ENCODE measurements at places on chromosomes 7 and 10. TPM values are rescaled to one million over a fixed set of nuclear protein-coding genes. Genes with fewer than 3 reads are reported as not detected.

DNA sequence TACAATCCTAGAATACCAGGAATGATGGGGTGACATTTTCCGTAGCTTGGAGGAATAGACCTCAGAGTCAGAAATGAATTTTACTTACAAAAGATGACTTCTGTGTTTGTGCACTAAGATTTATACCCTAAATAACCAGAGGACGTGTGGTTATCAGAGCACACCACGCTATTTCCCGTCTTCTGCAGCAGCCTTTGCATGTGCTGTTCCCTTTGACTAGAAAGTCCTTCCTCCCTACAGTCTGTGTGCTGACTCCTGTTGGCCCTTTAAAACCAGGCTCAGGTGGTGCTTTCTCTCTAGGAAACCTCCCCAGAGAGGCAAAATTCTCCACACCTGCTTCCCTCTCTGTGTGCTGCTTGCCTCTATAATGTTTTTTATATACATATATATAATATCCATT lies 73.3 kb upstream of the SMNDC1 start:
- H3K4me1 ChIP-seq = no peaks in the 10 kb centered on the region
- H3K4me3 ChIP-seq = no peak overlapping the region
- H3K36me3 ChIP-seq = no peaks in the 10 kb centered on the region
- no peaks in the 10 kb centered on the region for H3K27me3 ChIP-seq

Gene KAZALD1
- total RNA-seq = 0.84 TPM

Gene INA
- total RNA-seq = 17.4 TPM

Gene CNPY1
- not detected for total RNA-seq

Gene CYP2C9
- not detected for total RNA-seq

Gene BEND7
- 5.9 TPM for total RNA-seq

Gene LHFPL3
- total RNA-seq = 0.69 TPM

Gene KCP
- 1.8 TPM for total RNA-seq

GRCh38 chr7:362402-363096 lies 72.6 kb downstream of the FOXL3 start:
- no peaks in the 10 kb centered on the region for H3K4me1 ChIP-seq
- no peak overlapping the region for H3K4me3 ChIP-seq
- no peaks in the 10 kb centered on the region for H3K27me3 ChIP-seq
- H3K36me3 ChIP-seq = no peaks in the 10 kb centered on the region

GRCh38 chr10:14562218-14563075 lies 212.2 kb downstream of the FAM107B start:
- no peak overlapping the region for H3K27ac ChIP-seq
- H3K4me1 ChIP-seq = no peaks in the 10 kb centered on the region
- no peak overlapping the region for H3K4me3 ChIP-seq
- no peaks in the 10 kb centered on the region for H3K27me3 ChIP-seq

Gene CABCOCO1
- total RNA-seq = not detected

GRCh38 chr10:75266945-75267344 lies 31.2 kb upstream of the COMTD1 start:
- H3K27me3 ChIP-seq = no peaks in the 10 kb centered on the region
- H3K4me1 ChIP-seq = peaks cover 2% of the 10 kb centered on the region
- DNase-seq = no peak
- no peak overlapping the region for H3K4me3 ChIP-seq
- no peak overlapping the region for H3K27ac ChIP-seq
- H3K36me3 ChIP-seq = no peaks in the 10 kb centered on the region

DNA sequence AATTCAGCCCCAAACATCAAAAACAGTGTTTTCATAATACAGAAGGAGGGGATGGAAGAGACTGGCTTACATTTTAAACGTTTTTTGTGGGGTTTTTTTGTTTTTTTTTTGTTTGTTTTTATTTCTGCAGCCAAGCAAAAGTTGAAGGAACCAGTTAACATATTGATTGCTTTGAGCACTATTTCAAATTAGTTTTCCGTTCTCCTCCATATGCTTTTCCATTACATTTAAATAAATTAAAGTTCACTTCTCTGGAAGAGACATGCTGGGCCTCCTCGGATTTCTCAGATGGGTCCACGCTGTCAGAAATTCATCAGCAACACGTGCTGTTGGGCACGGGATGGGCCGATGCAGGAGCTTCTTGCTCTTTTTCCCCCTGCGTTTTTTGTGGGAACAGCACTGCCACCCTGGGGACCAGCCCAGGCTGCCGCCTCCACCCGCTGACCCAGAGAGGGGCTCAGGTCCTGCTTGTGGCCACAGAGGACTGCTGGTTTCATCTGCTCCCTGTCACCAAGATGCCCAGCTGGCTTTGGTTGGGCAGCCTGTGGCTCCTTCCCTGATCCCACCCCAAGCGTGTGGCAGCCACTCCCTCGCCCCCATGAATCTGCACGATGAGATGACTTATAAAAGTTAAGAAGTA lies 67.7 kb upstream of the CHST15 start:
- H3K27me3 ChIP-seq = no peaks in the 10 kb centered on the region
- no peak overlapping the region for H3K27ac ChIP-seq
- no peak overlapping the region for H3K4me3 ChIP-seq
- peaks cover 12% of the 10 kb centered on the region for H3K4me1 ChIP-seq
- H3K36me3 ChIP-seq = no peaks in the 10 kb centered on the region

DNA sequence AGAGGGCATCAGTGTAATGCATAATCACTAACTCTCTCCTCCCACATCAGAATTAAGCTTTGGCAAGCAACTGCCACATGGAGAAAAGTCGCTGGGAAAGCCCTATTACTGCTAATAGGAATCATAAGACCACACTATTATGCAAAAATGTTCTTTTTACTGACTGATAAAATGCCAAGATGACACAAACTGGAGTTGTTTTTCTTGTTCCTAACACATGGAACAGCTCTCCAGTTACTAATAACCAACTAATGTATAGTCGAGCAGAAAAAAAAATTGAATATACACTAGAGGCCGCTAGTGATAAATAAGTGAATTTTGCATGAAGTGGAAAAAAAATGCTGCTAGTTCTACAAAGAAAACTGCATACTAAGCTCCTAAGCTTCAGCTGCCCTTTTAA lies 165.6 kb downstream of the TPK1 start:
- peaks cover 3% of the 10 kb centered on the region for H3K4me1 ChIP-seq
- H3K36me3 ChIP-seq = no peaks in the 10 kb centered on the region
- H3K27ac ChIP-seq = no peak overlapping the region
- no peak for DNase-seq
- no peaks in the 10 kb centered on the region for H3K27me3 ChIP-seq

Gene SMC3
- 89.8 TPM for total RNA-seq

Gene NAT16
- total RNA-seq = 0.84 TPM

DNA sequence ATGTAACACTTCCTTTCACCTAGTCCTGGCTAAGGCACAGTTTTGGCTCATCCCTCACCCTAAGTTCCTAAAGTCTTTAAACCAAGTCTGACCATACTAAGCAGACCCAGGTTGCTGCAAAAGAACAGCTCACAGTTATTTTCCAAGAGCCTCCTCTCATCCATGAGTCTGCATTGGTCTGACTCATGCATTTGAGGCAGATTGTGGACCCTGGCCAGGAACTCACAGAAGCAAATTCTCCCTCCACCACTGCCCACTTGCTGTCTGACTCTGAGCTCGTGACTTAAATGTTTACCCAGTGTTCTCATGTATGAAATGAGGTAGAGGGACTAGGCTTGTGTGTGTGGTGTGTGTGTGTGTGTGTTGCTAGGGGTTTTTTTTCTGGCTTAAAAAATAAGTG lies 1272.8 kb downstream of the TYW1 start:
- H3K4me1 ChIP-seq = no peaks in the 10 kb centered on the region
- no peak overlapping the region for H3K4me3 ChIP-seq
- no peaks in the 10 kb centered on the region for H3K27me3 ChIP-seq
- no peak overlapping the region for H3K27ac ChIP-seq
- DNase-seq = no peak

GRCh38 chr10:61257136-61257535 lies 196.0 kb downstream of the TMEM26 start:
- no peaks in the 10 kb centered on the region for H3K4me1 ChIP-seq
- DNase-seq = no peak
- no peaks in the 10 kb centered on the region for H3K27me3 ChIP-seq
- no peaks in the 10 kb centered on the region for H3K36me3 ChIP-seq
- no peak overlapping the region for H3K4me3 ChIP-seq
- H3K27ac ChIP-seq = no peak overlapping the region

- H3K27ac ChIP-seq = no peak overlapping the region
- no peaks in the 10 kb centered on the region for H3K36me3 ChIP-seq
- H3K27me3 ChIP-seq = no peaks in the 10 kb centered on the region
These were observed 66.1 kb upstream of the KAT6B start for GRCh38 chr10:74760086-74760979.

GRCh38 chr7:113321201-113321600 lies 202.8 kb upstream of the SMIM30 start:
- no peaks in the 10 kb centered on the region for H3K4me1 ChIP-seq
- no peaks in the 10 kb centered on the region for H3K36me3 ChIP-seq
- H3K27ac ChIP-seq = no peak overlapping the region
- no peak overlapping the region for H3K4me3 ChIP-seq
- no peak for DNase-seq
- no peaks in the 10 kb centered on the region for H3K27me3 ChIP-seq

DNA sequence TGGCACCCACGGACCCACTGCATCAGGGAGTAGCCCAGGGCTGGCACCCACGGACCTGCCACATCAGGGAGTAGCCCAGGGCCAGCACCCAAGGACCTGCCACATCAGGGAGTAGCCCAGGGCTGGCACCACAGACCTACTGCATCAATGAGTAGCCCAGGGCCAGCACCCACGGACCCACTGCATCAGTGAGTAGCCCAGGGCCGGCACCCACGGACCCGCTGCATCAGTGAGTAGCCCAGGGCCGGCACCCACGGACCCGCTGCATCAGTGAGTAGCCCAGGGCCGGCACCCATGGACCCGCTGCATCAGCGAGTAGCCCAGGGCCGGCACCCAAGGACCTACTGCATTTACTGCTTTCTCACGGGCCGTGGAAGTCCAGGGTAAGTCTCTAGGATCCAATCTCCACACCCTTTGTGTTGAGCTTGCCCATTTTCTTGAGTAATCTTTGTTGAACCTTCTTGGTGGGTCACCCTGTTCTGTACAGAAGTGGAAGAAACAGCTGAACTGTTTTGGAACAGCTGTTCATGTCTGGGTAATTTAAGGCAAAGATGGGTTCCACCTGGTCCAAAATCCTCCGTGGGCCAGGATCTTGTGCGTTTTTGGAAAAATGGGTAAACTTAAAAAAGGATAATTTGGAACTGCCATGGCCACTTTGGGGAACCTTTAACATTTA lies 69.0 kb downstream of the VIPR2 start:
- H3K27ac ChIP-seq = no peak overlapping the region
- H3K4me3 ChIP-seq = no peak overlapping the region
- H3K4me1 ChIP-seq = no peaks in the 10 kb centered on the region
- no peaks in the 10 kb centered on the region for H3K27me3 ChIP-seq
- no peaks in the 10 kb centered on the region for H3K36me3 ChIP-seq

- DNase-seq = no peak
- H3K4me1 ChIP-seq = no peaks in the 10 kb centered on the region
- no peak overlapping the region for H3K27ac ChIP-seq
- H3K4me3 ChIP-seq = no peak overlapping the region
- H3K36me3 ChIP-seq = no peaks in the 10 kb centered on the region
These were observed 62.2 kb downstream of the AKR1E2 start for GRCh38 chr10:4888236-4888635.

GRCh38 chr10:69226919-69227450 lies 6.9 kb downstream of the HKDC1 start:
- H3K4me3 ChIP-seq = no peak overlapping the region
- no peak for DNase-seq
- H3K27ac ChIP-seq = no peak overlapping the region
- no peaks in the 10 kb centered on the region for H3K36me3 ChIP-seq

DNA sequence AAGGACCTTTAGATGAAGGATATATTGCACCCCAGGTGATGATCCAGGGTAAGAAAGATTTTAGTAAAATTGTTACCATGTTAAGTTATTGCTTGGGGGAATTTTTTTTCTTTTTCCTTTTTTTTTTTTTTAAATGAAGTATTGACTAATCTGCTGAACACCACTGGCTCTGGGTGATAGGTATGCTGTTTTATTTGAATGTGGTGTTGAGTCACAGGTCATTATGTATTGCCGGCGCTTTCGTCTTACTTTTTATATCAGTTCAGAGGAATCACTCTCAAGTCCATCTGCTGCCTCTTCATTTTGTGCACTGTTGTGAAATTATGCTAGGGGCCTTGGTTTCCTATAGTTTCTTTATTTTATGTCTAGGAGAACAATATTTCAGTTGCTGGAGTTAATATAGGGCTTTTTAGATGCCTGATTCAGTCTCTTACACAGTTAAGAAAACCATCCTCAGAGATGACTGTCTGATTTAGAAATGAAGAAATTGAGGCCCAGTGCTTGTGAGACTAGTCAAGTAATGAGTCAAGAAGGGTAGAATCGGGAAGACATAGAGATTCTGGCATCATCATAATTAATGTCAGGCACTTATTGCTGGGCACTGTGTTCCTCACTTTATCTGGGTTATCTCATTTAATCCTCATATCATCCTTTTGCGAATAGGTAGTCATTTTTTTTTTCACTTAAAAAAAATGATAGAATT lies 38.7 kb downstream of the NRF1 start:
- H3K4me1 ChIP-seq = peaks cover 9% of the 10 kb centered on the region
- no peaks in the 10 kb centered on the region for H3K27me3 ChIP-seq
- no peak for DNase-seq
- H3K4me3 ChIP-seq = no peak overlapping the region

Gene FAM237B
- total RNA-seq = not detected

Gene CCDC3
- 3.8 TPM for total RNA-seq

Gene ARMC10
- 43.4 TPM for total RNA-seq

Gene ZSCAN21
- total RNA-seq = 25.4 TPM

Gene ATOH7
- 0.39 TPM for total RNA-seq

DNA sequence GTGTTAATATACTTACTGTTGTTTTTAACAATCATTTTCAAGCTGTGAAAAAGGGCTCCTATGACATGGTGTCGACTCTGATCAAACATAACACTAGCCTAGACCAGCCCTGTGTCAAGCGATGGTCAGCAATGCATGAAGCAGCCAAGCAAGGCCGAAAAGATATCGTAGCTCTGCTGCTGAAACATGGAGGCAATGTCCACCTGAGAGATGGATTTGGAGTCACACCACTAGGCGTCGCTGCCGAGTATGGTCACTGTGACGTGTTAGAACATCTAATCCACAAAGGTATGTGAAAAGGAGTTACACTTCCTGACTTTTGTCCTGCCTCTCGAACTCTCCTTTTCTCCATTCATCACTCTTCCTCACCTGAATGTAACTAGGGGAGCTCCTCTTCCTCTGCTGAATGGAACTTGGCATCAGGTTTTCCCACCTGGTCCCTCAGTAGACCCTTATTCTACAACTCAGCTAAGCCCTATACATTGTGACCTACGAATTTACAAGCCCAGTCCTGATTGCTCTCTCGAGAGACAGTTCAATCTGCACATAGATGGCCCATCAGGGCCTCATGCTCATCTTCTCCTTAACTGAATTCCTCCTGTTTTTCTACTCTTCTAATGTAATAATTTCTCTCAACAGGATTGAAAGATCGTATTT lies 23.0 kb downstream of the ASB15 start:
- no peaks in the 10 kb centered on the region for H3K4me1 ChIP-seq
- peak; percentile 36 for DNase-seq
- no peaks in the 10 kb centered on the region for H3K27me3 ChIP-seq
- H3K4me3 ChIP-seq = no peak overlapping the region
